ENCODE measurements at places on chromosomes 13 and 19.

GRCh38 chr13:91154558-91155353, 192.7 kb upstream of the MIR17HG start:
- DNase-seq = no peak

- no peak for DNase-seq
Observed at GRCh38 chr13:80173224-80173623, 167.7 kb downstream of the SPRY2 start.

DNA sequence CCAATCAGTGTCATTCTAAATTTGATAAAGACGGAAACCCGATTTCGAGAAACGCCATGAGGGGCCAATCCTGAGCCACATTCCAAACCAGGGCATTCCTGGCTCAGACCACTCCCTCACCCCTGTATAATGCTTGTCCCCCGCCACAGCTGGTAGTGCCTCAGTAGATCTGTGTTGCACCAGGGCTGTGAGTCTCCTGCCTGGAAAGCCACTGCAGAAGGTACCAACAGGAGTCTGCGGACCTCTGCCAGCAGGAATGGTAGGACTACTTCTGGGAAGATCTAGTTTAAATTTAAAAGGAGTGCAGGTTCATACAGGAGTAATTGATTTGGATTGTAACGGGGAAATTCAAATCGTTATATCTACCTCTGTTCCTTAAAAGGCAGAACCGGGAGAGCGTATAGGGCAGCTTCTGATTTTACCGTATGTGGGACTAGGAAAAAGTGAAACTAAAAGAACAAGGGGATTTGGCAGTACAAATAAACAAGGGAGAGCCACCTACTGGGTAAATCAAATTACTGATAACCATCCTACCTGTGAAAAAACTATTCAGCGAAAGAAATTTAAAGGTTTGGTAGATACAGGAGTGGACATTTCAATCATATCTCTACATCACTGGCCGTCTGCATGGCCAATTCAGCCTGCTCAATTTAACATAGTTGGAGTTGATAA, 20.8 kb upstream of the ZNF266 start:
- DNase-seq = no peak

- DNase-seq = no peak
Observed at GRCh38 chr19:4604912-4605311, 34.4 kb upstream of the TNFAIP8L1 start.

GRCh38 chr19:58544591-58545285, 874 bp downstream of the TRIM28 start:
- DNase-seq = no peak

DNA sequence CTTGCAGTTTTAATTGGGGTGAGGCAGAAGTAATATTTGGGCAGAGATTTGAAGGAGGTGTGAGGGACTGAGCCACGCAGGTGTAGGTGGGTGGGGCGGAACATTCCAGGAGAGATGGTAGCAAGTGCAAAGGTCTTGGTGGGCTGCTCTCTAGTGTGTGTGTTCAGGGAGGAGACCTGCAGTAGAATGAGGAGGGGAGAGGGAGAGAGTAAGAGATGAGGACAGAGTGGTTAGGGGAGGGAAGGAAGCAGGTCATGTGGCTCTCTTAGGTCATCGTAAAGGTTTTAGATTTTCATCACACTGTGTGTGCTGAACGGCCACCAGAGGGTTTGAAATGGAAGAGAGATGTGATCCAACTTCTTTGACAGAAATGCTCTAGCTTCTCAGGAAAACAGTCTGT, 33.5 kb downstream of the WASF3 start:
- no peak for DNase-seq

DNA sequence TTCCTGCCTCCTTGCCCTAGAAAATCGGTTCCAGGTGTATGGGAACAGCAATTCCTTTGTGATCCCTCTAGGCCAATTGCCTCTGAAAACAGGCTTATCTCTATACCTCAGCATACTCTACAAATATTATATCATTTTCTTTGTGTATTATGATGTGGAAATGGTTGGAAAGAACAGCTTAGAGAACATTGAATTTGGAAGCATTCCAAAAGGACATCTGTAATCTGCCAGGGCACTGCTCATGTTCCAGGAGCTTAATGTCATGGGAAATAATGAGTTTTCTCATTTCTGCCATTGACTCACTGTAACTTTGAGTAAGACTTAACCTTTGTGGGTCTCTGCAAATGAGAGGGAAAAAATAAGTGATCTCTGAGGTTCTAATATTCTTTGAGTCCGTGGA, 147.3 kb downstream of the UFM1 start:
- DNase-seq = no peak

GRCh38 chr13:53200075-53200474, 171.5 kb downstream of the OLFM4 start:
- no peak for DNase-seq

DNA sequence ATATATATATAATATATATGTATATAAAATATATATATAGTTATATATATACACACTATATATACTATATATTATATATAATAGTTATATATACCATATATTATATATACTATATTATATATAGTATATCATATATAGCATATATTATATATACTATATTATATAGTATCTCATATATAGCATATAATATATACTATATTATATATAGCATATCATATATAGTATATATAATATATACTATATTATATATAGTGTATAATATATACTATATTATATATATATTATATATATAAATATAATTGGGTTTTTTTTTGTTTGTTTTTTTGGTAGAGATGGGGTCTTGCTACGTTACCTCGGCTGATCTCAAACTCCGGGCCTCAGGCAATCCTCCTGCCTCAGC, 11.6 kb upstream of the HNRNPL start:
- DNase-seq = no peak

DNA sequence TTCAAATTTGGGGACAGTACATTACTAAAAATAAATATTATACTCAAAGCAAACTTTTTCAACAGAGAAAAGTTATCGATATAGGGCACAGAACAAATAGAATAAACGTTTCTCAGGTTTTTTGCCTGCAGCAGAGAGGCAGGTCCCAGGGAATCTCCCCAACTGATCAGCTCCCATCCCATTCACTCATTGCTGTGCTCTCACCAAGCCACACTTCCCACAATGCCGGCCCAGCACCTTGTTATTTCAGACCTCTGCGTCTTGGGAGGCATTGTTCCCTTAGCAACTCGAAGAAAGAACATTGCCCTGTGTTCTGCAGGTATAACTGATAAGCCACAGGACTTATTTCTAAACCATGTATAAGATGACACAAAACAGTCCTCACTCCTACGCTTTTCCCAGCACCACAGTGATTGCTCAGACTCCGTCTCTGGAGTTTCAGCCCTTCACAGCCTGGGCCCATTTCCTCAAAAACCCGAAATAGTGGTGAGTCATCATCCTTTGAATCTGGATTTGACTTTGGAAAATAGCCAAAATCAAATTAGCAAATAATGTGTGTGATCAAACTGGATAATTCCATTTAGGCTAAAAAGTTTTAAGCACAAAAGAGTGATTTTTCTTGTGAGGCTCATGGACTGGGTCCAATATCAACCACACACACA, 100.4 kb downstream of the DCLK1 start:
- no peak for DNase-seq

GRCh38 chr19:45404557-45405434, at the start of gene PPP1R13L:
Gene PPP1R13L, minus strand, starts transcription at chr19:45405069. Its CDS starts 6,751 bp downstream, at chr19:45398318.
- DNase-seq = no peak

DNA sequence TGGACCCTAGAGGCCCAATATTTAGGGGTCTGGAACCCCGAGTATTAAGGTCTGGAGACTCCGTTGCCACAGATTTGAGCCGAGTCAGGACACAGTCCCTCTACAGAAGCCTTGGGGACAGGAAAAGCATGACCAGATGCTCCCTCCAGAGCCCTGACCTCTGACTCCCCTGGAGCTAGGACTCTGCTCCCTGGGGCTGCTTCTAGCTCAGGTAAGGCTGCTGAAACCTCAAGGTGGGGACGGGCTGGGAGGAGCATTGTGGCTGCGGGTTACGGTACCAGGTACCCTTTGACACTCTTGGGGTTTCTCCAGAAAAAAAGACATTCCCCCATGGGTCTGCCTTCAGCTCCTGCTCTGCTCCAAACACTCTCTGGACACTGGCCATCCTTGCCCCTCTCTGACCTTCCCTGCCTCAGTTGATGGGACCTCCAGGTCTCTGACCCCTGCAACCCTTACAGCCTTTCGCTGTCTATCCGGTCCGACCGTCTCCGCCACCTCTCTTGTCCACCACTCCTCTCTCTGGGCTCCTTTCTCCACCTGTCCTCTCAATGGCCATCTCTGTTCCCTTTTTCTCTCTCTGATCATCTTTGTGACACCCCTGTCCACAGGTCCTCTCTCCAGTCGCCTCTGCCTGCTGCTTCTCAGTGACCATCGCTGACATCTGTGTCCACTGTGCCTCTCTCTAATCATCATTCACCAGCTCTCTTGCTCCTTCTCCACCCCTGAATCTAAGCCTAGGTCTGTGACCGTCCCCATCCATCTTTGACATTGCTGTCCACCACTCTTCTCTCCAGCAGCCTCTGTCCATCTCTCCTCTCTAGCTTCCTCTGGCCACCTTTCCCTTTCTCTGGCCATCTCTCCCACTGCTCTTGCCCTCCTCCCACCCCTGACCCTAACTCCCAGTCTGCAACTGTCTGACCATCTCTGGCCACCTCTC, 1.4 kb downstream of the LRFN3 start:
- no peak for DNase-seq

DNA sequence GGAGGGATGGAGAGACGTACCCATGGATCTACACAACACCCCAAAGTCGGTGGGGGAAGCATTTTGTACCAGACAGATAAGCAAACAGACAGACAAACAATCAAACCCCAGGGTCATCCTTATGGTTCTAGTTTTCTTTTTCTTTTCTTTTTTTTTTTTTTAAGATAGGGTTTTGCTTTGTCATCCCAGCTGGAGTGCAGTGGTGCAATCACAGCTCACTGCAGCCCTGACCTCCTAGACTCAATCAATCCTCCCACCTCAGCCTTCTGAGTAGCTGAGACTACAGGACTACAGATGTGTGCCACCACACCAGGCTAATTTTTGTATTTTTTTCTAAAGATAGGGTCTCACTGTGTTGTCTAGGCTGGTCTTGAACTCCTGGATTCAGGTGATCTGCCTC, 17.9 kb upstream of the FBL start:
- no peak for DNase-seq

GRCh38 chr19:8501981-8502380, 459 bp downstream of the PRAM1 start:
- no peak for DNase-seq

DNA sequence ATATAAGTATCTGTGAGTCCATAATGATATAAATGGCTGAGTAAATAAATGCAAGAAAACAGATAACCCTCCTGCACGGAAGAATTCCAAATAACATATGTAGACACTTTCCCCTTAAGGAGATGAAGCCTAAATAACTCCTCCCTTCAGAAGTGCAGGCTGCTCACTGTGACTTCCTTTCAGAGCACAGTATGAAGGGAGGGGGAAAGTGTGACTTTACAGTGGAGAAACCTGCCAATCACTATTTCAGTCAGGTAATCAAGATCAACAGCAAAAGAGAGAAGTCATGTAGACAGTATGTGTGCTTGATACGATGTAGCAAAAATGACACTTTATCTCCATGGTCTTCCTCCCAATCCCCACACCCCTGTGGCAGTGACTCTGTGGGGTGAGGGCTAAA, 7.1 kb downstream of the GGACT start:
- no peak for DNase-seq
